Calu3 (cell line): ENCODE measurements at places on chromosomes 16 and 17. TPM values are rescaled to one million over a fixed set of nuclear protein-coding genes. Genes with fewer than 3 reads are reported as not detected.
A peak's percentile ranks its signal among the peaks of the same experiment; 100 is the strongest.

The ZG16 gene
- total RNA-seq, result not detected in 2 replicates

DNA sequence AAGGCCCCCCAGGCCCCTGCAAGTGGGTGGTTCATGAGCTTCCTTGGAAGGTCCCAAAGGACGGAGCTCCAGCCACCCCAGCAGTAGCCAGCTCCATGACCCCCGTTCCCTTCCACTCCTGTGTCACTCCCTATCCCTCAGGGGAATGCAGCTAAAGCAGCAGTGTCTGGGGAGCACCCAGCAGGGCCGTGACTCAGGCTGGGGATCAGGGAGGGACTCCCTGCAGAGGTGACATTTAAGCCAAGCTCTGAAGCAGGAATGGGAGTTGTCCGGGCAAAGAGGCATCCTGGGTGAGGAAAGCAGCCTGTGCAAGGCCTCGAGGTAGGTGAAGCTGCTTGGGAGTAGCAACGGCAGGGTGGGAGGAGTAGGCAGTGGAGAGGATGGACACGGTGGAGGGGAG, 11.1 kb upstream of the NPTX1 start:
- H3K4me1 ChIP-seq, result peaks cover 15% of the 10 kb centered on the region
- no peak overlapping the region for H3K27ac ChIP-seq
- no peak overlapping the region for H3K4me3 ChIP-seq
- DNase-seq, result no peak
- H3K36me3 ChIP-seq, result peaks cover 4% of the 10 kb centered on the region

DNA sequence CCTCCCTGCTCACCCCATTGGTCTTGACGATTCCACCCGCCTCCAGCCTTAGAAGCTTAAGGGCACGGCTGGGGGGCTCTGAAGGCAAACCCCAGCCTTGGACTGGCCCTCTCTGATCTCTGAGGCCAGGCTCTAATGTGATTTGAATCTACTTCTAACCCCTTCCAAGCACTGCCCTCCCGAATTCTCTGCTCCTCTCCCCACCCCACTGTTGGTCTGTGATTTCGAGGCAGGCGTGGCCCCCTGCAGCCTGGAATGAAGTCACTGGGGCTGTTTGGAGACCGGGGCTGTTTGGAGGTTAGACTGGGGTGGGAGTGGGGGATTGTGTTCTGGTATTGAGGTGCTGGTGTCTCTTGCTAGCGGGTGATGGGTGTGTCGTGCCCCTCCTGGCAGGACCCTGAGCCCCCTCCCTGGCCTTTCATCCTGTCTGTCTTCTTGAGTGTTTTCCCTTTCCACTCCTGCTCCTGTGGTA, 2.2 kb downstream of the GRB7 start:
- peaks cover 98% of the 10 kb centered on the region for H3K36me3 ChIP-seq
- peak overlapping the region; percentile 77 for H3K4me3 ChIP-seq
- peaks cover 54% of the 10 kb centered on the region for H3K4me1 ChIP-seq
- H3K27ac ChIP-seq, result peak overlapping the region; percentile 21

The RSKR gene
- 35.1 and 42.1 TPM in 2 replicates for total RNA-seq

The FN3K gene
- 13.4 and 15.5 TPM in 2 replicates for total RNA-seq

DNA sequence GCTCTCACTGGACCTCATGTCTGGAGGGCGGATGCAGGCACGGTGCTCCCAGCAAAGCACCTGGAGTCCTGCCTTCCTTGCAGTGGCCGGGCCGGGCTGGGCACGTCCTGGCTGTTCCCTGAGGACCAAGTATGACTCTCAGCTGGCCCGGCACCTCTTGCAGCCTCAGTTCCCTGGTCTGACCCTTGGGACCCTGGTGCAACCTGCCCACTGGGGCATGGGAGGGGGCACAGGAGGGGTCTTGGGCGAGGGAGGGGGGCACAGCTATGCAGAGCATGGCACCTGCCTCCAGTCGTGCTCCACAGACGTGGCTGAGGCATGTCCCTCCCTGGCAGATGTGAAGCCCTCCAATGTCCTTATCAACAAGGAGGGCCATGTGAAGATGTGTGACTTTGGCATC, 19.6 kb downstream of the MAP2K3 start:
- no peaks in the 10 kb centered on the region for H3K27me3 ChIP-seq
- no peaks in the 10 kb centered on the region for H3K4me1 ChIP-seq
- no peak overlapping the region for H3K27ac ChIP-seq
- DNase-seq, result no peak

GRCh38 chr17:19578545-19578944, 44.9 kb downstream of the SLC47A1 start:
- DNase-seq, result no peak
- no peak overlapping the region for H3K4me3 ChIP-seq
- H3K27ac ChIP-seq, result no peak overlapping the region
- H3K27me3 ChIP-seq, result peaks cover 28% of the 10 kb centered on the region
- no peaks in the 10 kb centered on the region for H3K36me3 ChIP-seq
- H3K4me1 ChIP-seq, result no peaks in the 10 kb centered on the region

DNA sequence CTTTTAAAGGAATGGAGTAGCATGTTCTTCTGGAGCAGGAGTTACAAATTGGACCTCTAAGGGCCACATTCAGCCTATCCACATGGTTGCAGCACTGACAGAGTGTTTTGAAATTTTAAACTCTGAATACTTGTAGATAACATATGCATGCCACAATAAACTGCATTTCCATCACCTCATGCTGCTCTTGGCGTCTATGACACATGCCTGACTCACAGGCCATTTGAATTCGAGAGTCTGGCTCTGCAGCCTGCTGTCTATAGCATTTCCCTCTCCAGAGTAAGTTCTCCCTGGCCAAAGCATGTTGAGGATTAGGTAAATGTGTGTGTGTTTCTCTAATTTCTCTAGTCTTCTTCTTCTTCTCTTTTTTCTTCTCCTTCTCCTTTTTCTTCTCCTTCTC, 28.7 kb upstream of the MYOCD start:
- DNase-seq, result peak; percentile 39
- H3K27ac ChIP-seq, result peak overlapping the region; percentile 7
- no peaks in the 10 kb centered on the region for H3K27me3 ChIP-seq
- no peak overlapping the region for H3K4me3 ChIP-seq
- peaks cover 12% of the 10 kb centered on the region for H3K4me1 ChIP-seq
- H3K36me3 ChIP-seq, result no peaks in the 10 kb centered on the region

DNA sequence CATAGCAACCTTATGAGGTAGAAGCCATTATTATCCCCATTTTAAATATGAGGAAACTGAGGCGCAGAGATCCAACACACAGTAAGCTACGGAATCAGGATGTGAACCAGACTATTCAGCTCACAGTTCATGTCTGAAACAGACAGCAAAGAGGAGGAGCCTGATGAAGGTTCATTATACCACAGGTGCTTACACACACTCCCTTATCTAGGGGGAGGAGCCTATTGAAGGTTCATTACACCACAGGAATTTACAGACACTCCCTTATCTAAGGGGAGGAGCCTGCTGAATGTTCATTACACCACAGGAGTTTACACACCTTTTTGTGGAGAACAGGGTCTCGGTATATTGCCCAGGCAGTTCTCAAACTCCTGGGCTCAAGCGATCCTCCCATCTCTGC, 21.9 kb downstream of the C16orf95 start:
- no peaks in the 10 kb centered on the region for H3K4me1 ChIP-seq
- peaks cover 8% of the 10 kb centered on the region for H3K36me3 ChIP-seq
- no peak for DNase-seq
- H3K4me3 ChIP-seq, result no peak overlapping the region
- no peak overlapping the region for H3K27ac ChIP-seq
- no peaks in the 10 kb centered on the region for H3K27me3 ChIP-seq

GRCh38 chr16:55944377-55944802, 69.2 kb upstream of the CES5A start:
- H3K27me3 ChIP-seq, result peaks cover 34% of the 10 kb centered on the region
- H3K4me3 ChIP-seq, result no peak overlapping the region

- no peak for DNase-seq
- H3K4me1 ChIP-seq, result peaks cover 47% of the 10 kb centered on the region
- H3K36me3 ChIP-seq, result no peaks in the 10 kb centered on the region
Measured at GRCh38 chr17:40859536-40859935, 7.5 kb downstream of the KRT12 start.

The MYH13 gene
- not detected in 2 replicates for total RNA-seq

The MGAT5B gene
- 1.0 and 1.8 TPM in 2 replicates for total RNA-seq

DNA sequence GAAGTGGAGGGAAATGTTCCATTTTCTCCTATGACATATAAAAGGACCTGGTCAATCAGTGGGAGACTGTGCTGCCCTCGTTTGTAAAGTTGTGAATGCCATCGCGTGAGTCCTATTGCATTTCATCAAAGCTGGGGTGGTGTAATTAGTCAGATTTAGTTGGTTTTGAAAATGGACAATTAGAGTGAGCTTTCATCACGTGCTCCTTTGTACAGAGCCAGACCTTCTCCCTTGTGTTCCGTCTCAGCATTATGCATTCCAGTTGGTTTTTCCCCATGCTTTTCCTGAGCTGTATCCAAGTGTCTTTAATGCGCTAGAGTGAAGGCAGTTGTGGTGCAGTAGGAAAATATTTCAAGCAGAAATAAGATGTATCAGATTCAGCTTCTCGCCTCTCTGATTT, 10.4 kb downstream of the SEC14L1 start:
- H3K27me3 ChIP-seq, result no peaks in the 10 kb centered on the region
- H3K27ac ChIP-seq, result no peak overlapping the region
- no peak overlapping the region for H3K4me3 ChIP-seq
- peaks cover 5% of the 10 kb centered on the region for H3K36me3 ChIP-seq
- H3K4me1 ChIP-seq, result peaks cover 14% of the 10 kb centered on the region

The CRHR1 gene
- total RNA-seq, result not detected in 2 replicates

The ADAMTS18 gene
- not detected in 2 replicates for total RNA-seq

DNA sequence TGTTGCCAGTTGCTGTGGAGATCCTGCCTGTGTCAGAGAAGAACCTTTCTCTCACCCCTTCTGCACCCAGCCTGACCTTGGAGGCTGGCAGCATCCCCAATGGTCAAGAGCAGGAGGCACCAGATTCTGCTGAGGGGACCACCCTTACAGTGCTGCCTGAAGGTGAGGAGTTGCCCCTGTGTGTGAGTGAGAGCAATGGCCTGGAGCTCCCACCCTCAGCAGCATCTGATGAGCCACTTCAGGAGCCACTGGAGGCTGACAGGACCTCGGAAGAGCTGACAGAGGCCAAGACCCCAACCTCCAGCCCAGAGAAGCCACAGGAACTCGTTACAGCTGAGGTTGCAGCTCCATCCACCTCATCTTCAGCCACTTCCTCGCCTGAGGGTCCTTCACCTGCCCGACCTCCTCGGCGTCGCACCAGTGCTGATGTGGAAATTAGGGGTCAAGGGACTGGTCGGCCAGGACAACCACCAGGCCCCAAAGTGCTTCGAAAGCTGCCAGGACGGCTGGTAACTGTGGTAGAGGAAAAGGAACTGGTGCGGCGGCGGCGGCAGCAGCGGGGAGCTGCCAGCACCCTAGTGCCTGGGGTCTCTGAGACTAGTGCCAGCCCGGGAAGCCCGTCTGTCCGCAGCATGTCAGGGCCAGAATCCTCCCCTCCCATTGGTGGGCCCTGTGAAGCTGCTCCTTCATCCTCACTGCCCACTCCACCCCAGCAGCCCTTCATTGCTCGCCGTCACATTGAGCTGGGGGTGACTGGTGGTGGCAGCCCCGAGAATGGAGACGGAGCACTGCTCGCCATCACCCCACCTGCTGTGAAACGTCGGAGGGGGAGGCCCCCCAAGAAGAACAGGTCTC, 10.2 kb upstream of the PHKG2 start:
- no peaks in the 10 kb centered on the region for H3K27me3 ChIP-seq
- H3K4me3 ChIP-seq, result no peak overlapping the region
- no peak for DNase-seq
- peak overlapping the region; percentile 39 for H3K27ac ChIP-seq
- H3K4me1 ChIP-seq, result peaks cover 28% of the 10 kb centered on the region
- H3K36me3 ChIP-seq, result peaks cover 97% of the 10 kb centered on the region

The NT5C3B gene
- total RNA-seq, result 62.0 and 65.2 TPM in 2 replicates

DNA sequence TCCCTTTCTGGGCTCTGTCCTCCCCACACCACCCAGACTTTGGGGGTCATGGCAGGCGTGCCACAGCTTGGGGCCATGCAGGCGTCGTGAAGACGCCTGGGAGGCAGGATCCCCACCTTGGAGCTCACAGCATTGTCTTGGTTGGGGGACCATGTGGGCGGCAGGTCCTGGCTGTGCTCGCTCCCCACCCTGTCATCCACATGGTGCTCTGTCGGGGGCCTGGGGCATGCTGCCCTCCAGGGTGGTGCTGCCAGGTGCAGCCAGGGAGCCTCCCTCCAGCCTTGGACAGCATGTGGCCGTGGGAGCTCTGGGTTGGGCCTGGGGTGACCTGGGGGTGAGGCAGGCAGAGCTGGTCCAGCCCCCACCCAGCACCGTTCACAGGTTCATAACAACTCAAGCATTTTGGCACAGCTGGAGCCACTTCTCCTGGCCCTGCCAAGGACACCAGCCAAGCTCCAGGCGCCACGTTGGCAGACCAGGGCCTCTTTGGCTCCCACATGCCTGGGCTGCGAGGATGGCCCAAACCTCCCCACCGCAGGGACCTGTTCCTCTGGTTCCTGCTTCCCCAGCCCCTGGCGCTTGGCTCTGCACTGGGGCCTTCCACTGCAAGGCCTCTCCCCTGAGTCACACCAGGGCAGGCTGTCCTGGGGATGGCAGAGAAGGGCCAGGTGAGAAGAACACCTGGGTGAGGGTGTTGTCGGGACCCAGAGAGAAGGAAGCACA, 15.1 kb upstream of the ATP6V0C start:
- no peaks in the 10 kb centered on the region for H3K27me3 ChIP-seq
- no peak overlapping the region for H3K4me3 ChIP-seq
- H3K36me3 ChIP-seq, result peaks cover 6% of the 10 kb centered on the region
- DNase-seq, result no peak
- no peaks in the 10 kb centered on the region for H3K4me1 ChIP-seq

DNA sequence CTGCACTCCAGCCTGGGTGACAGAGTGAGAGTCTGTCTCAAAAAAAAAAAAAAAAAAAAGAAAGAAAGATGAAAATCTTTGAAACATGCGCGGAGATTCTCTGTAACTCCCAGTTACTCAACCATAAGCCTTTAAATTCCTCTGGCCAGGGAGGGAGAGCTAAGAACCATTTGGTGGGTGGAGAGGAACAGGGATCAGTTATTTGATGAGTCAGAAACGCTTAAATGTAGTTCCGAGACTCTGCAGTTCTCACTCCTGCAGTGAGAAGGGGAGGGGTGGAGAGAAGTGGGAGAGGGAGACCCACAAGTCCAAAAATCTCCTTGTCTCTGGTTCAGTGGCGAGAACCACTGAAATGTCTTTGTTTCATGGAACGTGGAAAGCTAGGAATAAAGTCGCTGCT, 266.7 kb downstream of the SOX9 start:
- H3K27me3 ChIP-seq, result no peaks in the 10 kb centered on the region
- no peak overlapping the region for H3K4me3 ChIP-seq
- H3K4me1 ChIP-seq, result peaks cover 72% of the 10 kb centered on the region
- peak overlapping the region; percentile 70 for H3K27ac ChIP-seq
- DNase-seq, result no peak
- H3K36me3 ChIP-seq, result peaks cover 34% of the 10 kb centered on the region

The HSDL1 gene
- 20.8 and 23.0 TPM in 2 replicates for total RNA-seq

The KRTAP4-1 gene
- total RNA-seq, result not detected in 2 replicates

GRCh38 chr17:5745111-5745813, 161.0 kb upstream of the NLRP1 start:
- H3K4me1 ChIP-seq, result no peaks in the 10 kb centered on the region
- DNase-seq, result no peak
- H3K4me3 ChIP-seq, result no peak overlapping the region
- H3K27me3 ChIP-seq, result peaks cover 24% of the 10 kb centered on the region

The UTP4 gene
- total RNA-seq, result 113 and 116 TPM in 2 replicates
